ENCODE measurements at places on chromosomes 7 and 10.

DNA sequence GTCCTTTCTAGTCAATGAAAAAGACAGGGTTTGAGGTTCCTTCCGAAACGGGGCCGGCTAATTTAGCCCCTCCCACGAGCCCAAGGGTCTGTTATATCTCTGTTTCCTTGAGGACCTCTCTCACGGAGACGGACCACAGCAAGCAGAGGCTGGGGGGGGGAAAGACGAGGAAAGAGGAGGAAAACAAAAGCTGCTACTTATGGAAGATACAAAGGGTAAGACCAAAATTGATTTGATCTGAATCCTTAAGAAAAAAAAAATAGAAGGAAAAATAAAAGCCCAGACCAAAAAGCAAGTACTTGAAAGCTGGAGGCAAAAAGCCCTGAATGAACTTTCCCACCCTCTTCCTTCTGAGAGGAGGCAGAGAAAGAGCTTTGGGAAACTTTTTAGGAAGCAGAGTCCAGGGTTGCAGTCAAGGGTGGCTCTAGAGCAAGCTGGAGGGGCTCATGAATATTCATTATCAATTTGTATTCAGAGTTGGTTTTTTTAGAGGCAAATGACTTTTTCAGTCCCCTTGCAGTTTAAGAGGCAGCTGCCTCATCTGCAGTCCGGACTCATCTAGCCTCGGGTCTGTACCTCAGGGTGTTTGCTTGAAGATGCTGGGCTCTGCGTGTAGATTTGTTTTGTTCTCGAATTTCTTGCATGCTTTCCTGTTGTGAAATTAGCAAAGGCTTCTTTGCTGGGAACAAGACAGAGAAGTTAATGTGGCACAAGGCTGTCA lies at the start of gene ENTPD1:
Gene ENTPD1, plus strand, starts transcription at position 123 of the 721 bp plus-strand sequence. Its CDS starts 77 bp downstream, at position 200.
- DNase-seq = no peak

GRCh38 chr7:117186218-117187010 lies 136.4 kb downstream of the WNT2 start:
- DNase-seq = no peak

DNA sequence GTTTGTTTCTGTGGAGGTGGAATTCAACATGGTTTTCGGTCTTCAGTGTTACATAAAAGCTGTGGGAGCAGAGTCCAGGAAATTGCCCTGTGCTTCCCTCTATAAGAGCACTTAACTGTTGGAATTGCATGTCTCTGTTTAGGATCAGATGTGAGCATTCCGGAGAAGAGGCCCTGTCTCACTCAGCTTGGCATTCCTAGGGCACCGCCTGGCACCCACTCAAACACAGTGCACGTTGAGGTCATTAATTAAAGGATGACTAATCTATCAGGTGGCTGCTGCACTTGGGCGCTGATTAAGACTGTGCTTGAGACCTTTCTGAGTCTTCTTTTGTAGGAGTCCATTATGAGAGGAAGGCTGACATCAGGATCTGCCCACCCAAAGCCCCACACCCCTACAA lies 82.8 kb upstream of the VIPR2 start:
- no peak for DNase-seq

DNA sequence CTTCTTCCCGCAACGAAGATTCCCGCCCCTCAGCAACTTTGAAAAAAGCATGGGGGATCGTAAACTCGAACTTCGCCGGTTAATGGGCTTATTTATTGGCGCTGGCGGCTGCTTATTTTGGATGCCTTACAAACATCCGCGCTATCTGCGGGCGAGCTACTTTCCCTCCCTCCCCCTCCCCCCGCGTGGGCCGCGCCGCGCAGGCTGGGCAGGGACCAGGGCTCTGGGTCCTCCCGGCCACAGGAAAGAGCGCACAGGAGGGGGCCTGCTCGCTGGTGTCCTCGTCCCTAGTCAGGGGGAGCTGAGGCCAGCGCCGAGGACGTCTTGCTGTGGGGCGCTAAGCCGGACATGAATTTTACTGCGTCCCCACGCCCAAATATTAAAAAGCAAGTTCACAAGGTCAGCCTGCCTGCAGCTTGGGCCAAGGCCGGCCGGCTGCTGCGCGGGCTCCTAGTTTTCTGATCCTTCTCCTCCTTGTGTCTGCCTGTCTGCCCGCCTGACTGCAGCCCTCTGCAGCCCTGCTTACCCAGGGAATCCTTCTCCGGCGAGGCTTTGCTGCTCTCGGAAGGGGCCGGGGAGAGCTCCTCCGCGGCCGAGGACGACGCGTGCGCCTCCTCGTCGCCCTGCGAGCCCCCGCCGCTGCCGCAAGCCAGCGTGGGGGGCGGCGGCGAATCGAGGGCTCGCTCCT lies 1.2 kb downstream of the HOXA10 start:
- no peak for DNase-seq

DNA sequence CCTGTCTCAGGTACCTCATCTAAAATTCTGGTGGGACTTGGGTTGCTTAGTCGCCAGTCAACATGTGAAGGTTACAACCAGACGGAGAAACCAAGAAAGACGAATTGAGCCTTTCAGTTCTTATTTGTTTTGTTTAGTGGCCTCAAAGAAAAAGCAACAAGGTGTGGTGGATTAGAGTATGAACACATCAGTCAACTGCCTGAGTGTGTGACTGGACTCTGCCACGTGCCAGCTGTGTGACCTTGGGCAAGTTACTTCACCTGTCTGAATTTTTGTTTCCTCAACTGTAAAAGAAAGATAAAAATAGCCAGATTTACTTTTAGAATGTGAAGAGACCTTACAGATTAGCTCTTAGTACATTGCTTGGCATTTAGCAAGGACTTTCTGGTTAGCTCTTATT lies 259.2 kb downstream of the CREB5 start:
- no peak for DNase-seq

- DNase-seq = no peak
Measured at GRCh38 chr10:12391206-12391605, 41.9 kb downstream of the CAMK1D start.

GRCh38 chr7:79180533-79180932 lies 272.9 kb downstream of the MAGI2 start:
- DNase-seq = no peak

GRCh38 chr10:124340033-124340760 lies 78.5 kb downstream of the OAT start:
- DNase-seq = no peak

DNA sequence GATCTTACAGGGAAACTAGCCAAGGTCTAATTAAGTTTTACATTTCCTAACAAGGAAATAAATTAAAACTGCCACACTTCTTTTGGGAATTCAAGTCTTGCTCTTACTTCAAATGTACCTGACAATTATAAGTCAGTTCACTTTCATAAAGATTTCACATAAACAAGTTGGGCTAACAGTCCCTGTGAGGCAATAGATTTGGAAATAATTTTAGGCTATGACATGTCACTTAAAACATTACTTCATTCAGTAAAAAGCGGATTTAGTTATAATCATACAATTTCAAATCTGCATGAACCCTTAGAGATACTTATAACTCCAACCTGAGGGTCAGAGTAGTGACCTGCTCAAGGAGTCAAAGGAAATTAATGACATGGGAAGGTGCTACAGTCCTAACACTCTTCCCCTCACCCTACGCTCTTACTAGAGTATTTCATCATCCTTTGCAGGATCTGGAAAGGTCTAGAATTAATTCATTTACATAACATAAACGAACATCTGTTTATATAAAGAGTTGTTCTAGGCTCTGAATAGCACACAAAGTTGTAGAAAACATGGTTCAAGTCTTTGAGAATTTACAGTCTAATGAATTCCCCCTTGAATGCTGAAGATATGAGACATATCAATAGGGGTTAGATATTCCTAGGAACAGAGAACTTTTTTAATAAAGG lies 32.3 kb upstream of the DNAJB12 start:
- no peak for DNase-seq

- no peak for DNase-seq
Measured at GRCh38 chr10:13885238-13885990, 298.6 kb downstream of the PRPF18 start.

Data from stimulated activated CD4-positive, alpha-beta T cell treated with anti-CD3 and anti-CD28 coated beads, TNF-alpha, amount 100 ng/mL, for 4 hours (primary cell).